ENCODE measurements at places on chromosomes 3 and 15.

DNA sequence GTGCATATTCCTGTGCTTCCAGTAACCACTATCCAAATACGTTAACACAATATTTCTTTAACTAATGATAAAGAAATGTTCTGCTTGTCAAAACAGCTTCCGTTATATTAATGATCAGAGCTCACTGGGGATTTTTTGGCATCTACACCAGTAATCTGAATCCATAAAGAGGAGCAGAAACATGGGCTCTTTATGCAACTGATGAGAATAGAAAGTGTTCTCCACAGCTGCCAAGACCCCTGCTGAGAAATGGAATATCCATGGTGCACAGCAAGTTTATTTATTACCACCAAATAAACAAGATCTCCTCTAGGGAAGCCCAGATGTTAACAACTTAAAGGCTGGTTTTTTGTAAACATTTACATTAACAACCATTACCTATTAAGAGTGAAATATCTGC is 54.5 kb downstream of the ALDH1A2 start:
- peak; percentile 11 for DNase-seq

GRCh38 chr3:150264561-150265279 is 143.4 kb upstream of the TSC22D2 start:
- DNase-seq = no peak

- no peak for DNase-seq
These were observed 7.7 kb downstream of the RBM15B start for GRCh38 chr3:51398595-51399310.

DNA sequence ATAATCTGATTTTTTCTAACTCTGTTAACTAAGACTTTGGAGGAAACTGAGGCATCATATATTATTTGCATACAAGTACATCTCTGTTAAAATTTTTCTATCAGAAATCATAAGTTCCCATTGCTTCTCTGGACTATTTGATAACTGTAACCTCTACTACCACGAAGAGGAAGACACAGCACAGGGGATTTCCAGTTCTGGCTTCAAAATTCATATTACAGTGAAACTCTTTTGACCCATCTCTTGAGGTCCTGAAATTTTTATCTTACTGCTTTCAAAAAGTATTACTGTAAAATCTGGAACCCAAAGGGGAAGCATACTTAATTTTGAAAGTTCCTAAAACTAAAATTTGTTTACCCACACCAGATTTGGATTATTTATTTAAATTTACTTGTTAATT is 4.2 kb downstream of the PLSCR1 start:
- DNase-seq = no peak

DNA sequence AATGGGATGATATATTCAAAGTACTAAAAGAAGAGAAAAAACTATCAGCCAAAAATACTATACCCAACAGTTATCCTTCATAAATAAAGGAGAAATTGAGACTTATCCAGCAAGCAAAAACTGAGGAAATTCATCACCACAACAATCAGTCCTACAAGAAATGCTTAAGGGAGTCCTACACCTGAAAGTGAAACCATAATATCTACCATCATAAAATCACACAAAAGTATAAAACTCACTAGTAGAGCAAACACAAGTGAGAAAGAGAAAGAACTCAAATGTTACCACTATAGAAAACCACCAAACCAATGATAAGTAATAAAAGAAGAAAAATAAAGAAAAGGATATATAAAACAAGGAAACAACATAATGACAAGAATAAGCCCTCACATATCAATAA is 103.6 kb upstream of the NEO1 start:
- DNase-seq = no peak

- no peak for DNase-seq
These were observed 171.8 kb upstream of the WNT5A start for GRCh38 chr3:55658690-55659562.

DNA sequence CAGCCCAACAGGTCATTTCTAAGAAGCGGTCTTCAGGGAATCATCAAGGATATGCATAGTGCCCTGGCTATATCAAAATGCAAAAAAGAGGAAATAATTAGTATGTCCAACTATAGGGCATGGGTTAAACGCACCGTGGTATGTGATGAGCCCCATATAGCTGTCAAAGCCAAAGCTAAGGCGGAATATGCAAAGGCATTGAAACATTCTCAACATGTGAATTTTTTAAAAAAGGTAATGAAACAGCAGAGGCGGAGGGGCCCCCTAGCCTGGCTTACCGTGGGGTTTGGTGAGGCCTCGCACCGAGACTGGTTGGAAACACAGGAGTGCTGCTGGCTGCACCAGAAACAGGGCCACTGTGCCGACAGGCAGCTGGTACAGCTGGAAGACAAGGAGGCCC is 23.2 kb downstream of the PLXND1 start:
- no peak for DNase-seq

DNA sequence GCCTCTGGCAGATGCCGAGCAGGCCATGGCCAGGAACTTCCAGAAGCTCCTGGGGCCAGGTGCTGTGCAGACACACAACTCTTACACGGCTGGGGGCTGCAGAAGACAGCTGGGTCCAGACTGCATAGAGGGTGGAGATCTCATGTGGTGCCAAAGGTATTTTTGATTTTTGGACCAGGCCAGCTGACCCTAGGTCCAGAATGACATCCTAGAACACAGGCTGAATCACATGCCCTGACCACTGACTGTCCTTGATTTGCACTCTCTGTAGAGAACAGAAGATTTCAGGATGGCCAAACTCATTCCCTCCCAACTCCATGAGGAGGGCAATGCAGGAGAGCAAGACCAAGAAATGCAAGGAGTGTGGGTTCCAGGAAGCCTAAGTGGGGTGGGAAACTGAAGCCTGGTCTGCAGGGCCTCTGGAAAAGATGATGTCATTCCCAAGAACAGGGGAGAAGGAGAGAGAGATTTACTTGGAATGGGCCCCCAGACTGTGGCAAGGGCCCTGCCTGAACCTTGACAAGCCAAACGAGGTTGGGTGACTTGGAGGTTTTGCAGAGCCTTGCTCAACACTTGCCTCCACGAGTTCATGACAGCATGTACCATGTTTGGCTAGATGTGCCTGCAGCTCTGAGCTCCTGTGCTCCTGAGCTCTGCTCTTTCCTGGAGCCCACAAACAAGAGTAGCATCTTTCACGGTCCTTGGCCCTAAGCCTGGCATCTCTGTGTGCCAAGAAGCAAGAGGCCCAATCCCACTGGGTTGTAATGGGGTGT is 38.5 kb upstream of the CTSH start:
- DNase-seq = no peak

DNA sequence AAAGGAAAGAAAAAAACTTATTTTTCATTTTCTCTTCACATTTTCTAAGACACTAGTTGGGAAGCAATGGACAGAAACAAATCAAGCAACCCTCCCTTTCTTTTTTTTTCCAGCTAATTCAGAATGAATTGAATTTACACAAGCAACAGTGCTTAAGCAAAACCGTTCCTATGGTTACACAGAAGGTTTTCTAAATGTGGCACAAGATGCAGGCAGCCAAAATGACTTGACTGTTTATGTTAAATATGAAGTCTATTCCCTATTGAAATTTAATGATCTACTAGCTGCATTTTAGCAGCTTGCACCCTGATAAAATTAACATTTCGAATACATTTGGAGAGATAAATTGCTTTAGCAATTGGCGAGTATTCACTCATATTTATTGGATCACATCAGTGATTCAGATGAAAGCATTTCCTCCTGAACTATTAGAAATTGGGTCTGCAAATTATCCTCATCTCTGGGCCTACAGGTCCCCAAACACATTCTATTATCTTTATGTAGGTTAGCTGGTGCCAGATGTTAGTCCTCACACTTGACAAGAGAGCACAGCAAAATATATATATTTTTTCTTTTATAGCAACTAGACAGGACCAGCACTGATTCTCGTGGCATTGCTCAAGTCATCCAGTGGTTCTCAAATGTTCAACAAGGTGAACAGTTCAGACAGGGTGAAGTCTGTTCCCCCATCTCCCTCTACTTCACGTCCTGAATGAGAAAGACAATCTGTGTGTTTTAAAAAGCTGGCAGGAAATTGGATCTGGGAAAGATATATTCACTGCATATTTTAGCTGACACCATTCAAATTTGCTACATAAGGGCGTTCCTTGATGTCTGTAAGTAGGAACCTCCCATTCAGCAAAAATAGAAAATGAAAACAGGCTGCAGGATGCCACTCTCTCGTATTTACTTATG is 463.6 kb upstream of the KCNMB2 start:
- no peak for DNase-seq

GRCh38 chr3:112000966-112001365 is 2.2 kb downstream of the TAGLN3 start:
- no peak for DNase-seq

GRCh38 chr3:69972672-69973071 is 26.9 kb upstream of the SAMMSON start:
- DNase-seq = no peak

GRCh38 chr15:64105113-64105704 is 9.4 kb downstream of the SNX1 start:
- no peak for DNase-seq

DNA sequence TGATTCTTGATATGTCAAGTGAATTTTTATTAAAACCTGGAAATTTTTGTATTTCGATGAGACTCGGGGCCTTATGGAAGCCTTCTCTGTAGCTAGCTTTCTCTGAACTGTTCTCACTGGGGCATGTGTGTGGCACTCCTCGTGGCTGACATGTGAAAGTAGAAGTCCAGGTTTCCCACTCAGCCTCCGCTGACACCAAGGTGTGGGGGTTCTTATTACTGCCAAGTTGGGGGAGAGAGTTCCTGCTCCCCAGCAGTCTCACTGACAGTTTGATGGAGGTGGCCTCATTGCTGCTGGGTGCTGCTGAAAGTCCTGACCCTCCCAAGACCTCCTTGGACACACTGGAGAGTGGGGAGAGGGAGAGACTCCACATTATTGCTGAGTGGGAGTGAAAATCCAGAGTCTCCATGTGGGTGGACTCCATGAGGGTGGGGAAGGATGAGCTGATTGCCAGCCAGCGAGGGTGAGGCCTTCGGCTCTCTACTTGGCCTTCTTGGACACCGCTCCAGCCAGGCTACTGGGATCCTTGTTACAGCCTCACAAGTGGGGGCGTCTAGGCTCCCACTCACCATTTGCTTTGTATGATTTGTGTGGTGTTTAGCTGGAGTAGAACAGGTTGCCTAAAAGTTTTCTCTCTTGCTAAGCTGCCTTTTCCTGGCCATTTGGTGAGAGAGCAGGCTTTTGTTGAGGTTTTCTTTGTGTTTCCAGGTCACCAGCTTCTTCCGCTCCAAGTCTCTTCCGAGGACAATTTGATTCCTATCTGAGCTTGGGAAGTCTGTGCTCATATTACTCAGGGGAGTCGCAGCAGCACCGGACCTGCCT is 64.1 kb downstream of the LSM3 start:
- no peak for DNase-seq

DNA sequence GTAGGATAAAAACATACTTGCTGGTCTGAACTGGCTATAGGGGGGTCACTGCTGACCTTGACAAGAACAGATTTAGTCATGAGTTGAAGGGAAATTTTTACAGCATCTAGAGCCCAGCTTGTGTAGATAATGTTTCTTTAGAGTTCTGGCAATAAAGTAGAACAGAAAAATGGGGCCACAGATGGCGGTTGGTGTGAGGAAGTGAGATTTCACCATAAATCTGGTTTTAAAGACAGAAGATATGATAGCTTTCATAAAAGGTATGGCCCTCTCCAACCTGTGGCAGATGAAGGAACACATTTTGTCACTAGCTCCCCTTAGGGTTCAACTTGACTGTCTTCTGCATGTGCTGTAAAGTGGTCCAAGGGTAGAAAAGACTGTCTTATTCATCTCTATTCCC is 24.3 kb upstream of the IMPDH2 start:
- DNase-seq = no peak

- no peak for DNase-seq
These were observed 138.2 kb upstream of the CNTN4 start for GRCh38 chr3:1960506-1960905.

GRCh38 chr15:42457445-42458442 is 33.2 kb downstream of the ZNF106 start:
- no peak for DNase-seq

DNA sequence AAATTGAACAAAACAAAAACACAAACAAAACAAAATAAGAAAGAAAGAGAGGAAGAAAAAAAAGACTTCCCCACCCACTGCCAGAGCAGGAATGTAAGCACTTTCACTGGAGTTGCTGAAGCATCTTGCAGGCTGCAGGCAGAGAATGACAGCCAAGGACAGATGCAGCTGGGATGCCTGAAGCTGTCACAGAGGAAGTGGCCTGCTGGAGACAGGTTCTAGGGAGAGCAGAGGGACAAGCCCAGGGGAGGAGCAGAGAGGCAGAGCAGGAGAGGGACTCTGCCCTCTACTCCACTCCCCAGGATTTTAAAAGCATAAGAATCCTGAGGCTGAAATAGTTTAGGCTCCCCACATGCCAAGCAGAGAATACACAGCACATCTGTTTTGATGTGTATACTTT is 326.2 kb downstream of the TUSC7 start:
- no peak for DNase-seq

GRCh38 chr3:107092121-107092520 is 285.1 kb upstream of the CCDC54 start:
- no peak for DNase-seq

DNA sequence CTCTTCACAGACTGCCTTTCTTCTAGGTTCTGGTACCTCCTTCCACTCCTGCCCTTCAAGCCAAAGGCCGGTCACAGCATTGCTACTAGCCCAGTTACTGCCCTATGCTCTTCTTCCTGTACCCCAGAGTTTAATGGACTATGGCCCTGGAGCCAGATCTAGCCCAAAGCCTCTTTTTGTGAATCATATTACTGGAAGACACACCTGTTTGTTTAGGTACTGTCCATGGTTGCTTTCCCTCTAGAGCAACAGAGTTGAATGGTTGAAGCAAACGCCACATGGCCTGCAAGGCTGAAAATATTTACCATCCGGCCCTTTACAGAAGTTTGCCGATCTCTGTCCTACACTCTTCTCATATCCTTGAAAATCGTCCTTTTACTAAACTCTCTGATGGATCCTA is 47.0 kb downstream of the PDZRN3 start:
- no peak for DNase-seq

- no peak for DNase-seq
These were observed 255.3 kb upstream of the UBE2E2 start for GRCh38 chr3:22947851-22948250.

DNA sequence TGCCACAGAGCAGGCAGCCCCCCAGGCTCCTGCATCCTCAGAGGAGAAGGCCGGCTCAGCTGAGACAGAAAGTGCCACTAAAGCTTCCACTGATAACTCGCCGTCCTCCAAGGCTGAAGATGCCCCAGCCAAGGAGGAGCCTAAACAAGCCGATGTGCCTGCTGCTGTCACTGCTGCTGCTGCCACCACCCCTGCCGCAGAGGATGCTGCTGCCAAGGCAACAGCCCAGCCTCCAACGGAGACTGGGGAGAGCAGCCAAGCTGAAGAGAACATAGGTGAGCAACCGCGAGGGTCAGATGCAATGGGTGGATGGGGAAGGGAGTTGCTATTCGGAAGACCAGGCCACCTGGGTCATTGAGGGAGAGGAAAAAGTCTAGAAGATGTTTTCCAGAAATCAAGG is 53.0 kb downstream of the GAP43 start:
- DNase-seq = no peak

DNA sequence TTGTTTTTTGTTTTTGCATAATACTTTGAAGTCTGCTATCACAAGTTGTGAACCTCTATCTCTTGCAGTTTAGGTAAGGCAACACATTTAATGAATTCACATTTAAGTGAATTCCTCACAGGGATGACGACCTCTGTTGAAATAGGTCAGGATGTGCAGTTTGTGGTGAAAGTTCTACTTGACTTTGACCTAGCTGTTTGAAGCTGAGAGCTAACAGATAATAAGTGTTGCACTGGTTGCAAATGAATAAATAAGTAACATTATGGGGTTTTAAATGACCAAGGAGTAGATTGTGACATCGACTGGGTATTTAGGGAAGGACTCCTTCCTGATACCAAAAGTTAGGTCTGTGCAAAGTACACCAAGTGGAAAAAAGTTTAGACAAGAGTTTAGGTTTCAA is 23.9 kb downstream of the NIT2 start:
- no peak for DNase-seq

- DNase-seq = no peak
These were observed 85.6 kb downstream of the IGF2BP2 start for GRCh38 chr3:185739264-185739701.
